Stimulated activated CD4-positive, alpha-beta T cell treated with anti-CD3 and anti-CD28 coated beads, Interleukin-15, amount 100 ng/mL, for 1 hour (primary cell): ENCODE measurements at places on chromosomes 5 and 9.

- DNase-seq: no peak
These were observed 127.1 kb downstream of the NSG2 start for GRCh38 chr5:174172566-174172965.

GRCh38 chr9:18068900-18069299 lies 405.1 kb upstream of the ADAMTSL1 start:
- DNase-seq: no peak

GRCh38 chr9:134433101-134433500 lies 106.8 kb downstream of the RXRA start:
- no peak for DNase-seq

DNA sequence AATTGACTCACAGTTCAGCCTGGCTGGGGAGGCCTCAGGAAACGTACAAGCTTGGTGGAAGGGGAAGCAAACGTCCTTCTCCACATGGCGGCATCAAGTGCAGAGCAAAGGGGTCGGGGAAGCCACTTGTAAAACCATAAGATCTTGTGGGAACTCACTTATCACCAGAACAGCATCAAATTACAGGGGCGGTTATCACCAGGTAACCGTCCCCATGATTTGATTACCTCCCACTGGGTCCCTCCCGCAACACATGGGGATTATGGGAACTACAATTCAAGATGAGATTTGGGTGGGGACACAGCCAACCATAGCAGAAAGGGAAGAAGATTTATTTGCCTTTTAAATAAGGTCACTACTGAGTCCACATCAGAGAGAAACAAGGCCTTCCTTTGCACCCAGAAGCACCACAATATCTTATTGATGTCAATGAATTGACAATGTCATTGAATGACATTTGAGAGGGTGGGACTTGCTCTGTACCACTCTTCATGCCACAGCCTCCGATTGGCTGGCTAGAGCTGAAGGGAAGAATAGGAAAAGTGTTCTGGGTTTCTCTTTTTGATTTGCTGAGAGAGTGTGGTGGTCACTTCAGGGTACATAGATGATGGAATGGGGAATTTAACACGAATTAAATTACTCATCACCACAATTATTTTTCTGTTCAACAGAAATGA lies 11.0 kb downstream of the SKP2 start:
- DNase-seq: no peak

GRCh38 chr5:144196612-144197011 lies 25.9 kb downstream of the KCTD16 start:
- DNase-seq: no peak
